ENCODE measurements at places on chromosomes 7 and 10.

DNA sequence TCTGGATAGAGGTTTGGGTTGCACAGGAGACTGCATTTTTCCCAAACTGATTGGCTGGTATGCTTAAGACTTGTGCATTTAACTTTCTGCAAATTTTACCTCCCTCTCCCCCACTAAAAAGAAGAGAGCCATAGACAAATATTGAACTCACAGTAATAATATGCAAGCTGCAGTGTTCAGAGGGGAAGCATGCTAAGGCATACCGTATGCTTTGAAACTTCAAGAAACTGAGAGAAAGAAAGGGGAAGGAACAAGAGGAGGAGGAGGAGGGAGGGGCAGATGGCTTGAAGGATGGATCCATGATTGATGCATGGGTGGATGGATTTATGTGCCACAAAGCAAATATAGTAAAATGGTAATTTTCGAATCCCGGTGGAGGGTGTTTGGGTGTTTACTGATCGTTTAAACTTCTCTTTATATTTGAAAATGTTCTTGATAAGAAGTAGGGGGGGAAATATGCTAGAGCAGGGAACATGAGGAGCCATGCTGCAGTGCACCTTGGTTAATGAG, 7.8 kb upstream of the KLF6 start:
- DNase-seq: no peak

GRCh38 chr7:141231018-141231792, 157.3 kb downstream of the TMEM178B start:
- DNase-seq: peak; percentile 22

- no peak for DNase-seq
Measured at GRCh38 chr10:5606864-5607263, 59.5 kb downstream of the ASB13 start.

DNA sequence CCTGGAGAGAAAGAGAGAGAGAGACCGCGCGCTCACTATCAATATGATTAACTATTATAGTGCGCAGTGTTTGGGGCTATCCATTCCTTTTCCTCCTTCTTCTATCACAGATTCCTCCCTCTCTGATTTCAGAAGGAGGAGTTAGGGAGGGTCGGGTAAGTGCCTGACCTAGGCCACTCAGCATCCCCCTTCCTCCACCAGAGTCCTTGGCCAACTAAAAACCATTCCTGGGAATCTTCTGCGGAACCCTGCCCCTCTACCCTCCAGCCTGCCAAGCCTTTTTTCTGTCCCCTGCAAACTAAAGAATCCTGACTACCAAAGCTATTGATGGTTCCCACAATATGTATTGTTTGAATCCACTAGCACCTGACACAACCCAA, 256.2 kb upstream of the NFE2L3 start:
- no peak for DNase-seq

DNA sequence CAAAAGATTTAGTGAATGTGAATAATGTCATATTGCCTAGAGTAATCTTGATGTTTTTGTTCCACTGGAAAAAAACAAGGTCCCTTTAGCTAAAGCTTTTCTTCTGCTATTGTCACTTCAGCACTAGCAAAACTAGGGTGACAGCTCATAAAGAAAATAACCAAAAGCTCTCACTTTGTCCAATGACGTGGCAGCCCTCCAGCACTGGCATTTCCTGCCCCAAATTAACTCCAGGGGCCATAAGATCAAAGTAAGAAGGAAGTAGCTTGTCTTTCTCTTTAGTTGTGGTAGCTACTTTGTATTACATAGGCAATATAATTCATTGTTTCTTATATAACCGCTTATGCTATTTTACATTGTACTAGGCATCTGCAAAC, 47.3 kb downstream of the LRRN3 start:
- peak; percentile 14 for DNase-seq

DNA sequence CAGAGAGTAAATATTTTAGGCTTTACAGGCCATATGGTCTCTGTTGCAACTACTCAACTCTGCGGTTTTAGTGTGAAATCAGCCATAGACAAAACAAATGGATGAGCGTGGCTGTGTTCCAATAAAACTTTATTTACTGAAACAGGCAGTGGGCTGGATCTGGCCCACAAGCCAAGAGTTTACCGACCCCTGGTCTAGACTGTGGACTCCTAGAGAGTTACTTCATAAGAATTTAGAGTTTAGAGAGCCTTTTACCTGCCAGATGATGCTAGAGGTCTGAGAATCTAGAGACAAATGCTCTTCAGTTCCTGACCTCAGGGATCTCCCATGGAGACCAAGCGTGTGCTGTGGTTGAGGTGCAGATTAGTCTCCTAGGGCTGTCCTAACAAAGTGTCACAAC, 174.8 kb downstream of the PTEN start:
- DNase-seq: no peak

DNA sequence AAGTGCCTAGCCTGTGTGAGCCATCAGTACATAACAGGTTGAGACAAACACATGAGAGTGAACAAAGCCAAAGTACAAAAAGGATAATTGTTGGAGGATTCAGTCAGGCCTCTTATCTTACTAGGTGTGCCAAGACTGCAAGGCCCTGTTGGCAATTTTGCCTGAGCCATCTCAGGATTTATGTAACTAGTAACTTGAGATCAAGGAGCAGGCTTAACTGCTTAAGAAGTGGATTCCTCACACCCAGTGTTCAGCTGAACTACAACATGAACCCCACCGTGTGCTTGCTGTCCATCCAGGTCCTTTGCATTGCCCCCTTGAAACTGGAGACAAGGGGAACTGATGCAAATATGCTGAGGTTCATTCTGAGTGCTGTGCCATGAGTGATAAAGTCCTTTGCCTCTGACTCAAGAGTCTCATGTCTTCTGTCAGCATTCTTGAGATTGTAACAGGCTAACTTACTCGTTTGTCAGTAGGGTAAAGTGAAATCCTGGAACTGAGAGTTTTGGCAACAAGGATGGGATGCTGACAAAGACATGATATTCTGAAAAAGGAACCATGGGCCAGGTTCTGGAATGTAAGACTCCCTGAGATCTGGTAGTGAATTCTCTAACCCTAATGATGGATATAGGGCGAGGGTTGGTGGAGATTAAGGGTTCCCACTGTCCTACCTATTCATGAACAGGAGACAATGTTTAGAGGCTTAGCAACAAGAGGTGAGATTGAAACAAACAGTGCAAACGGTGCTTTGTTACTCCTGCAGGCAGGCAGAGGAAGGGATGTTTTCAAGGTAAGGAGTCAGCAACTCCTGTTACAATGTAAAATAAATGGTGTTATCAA, 44.1 kb upstream of the GATAD1 start:
- DNase-seq: peak; percentile 29

DNA sequence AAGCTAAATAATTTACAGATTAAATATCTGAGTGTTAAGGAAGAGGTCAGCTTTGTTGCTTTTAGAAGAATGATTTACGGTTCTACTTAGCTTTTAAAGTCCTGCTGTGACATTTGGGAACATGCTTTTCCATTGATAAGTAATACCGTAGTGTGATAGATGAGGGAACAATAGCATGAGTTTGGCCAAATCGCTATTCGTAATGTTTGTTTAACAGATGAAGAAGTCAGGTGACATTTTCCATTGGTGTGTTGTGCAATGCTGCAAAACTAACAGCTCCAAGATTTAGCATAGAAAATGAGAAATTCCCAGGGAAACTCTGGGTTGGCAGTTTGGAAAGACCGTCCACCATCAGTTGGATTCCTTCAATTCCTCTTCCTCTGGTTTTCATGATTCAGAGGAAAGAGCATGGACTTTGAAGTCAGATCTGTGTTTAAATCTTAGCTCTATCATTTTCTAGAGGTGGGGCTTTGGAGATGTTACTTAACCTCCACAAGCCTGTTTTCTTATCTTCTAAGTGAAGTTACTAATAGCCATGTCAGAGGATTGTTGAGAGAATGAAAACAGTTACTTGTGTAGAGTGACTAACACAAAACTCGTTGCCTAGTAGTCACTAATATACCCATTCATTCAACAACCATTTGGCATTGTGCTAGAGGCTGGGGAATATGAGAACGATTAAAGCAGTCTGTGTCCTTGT, 140.4 kb upstream of the BMPER start:
- peak; percentile 51 for DNase-seq

DNA sequence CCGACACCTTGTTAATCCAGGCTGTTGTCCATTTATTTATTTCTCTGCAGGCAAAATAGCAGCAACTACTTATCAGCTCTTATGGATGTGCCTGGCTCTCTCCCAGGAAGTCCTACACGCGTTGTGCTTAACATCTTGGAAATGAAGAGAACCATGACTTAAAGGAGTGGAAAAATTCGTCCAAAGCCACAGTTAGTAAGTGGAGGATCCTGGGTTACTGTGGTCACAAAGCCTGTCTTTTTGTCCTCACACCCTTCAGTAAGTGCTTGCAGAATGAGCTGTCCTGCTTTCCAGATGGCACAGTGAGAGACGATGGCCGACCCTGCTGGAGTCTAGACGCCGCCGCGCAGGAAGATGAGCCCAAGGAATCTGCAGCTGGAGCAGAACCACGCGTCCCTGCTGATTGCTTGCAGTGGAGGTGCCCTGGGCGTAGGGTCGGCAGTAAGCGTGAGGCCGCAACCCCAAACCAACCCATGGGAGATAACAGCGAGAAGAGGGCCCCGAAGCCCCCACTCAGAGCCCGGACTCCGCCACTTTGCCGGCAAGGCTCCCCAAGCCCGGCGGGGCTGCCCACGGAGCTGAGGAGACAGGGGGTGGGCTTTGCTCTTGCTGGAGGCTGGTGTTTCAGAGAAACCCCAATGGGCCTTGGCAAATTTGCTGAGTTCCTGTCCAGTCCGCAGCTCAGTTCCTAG, 178.6 kb downstream of the CXCL12 start:
- no peak for DNase-seq

DNA sequence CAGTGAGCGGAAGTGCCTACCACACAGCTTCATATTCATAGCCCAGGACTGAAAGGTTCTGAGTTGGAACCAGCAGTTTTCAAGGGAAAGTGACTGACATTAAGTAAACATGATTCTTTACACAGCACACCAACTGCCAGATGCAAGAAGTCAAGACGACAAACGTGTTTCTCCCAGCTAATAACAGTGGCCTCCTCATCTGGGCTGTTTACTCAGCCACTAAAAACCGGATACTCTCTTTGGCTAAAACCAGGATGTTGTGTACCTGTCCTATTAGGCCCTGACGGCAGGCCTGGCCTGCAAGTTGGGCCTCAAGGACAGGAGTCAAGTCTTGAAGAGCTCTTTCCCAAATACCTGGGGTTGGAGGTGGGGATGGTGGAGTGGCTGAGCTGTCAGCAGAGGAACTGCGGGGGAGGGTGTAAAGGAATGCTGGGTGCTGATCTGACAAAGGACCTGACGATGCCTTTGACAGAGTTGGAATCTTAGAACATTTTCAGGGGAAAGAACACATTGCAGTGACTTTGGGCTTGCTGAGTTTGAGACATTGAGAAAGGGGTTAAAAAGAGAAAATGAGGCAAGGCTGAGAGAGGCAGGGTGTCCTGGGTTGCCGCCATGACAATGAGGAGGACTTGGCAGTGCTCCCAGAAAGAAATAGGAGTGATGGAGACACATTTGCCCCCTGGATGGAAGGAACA, 57.7 kb downstream of the STEAP1B start:
- DNase-seq: no peak

DNA sequence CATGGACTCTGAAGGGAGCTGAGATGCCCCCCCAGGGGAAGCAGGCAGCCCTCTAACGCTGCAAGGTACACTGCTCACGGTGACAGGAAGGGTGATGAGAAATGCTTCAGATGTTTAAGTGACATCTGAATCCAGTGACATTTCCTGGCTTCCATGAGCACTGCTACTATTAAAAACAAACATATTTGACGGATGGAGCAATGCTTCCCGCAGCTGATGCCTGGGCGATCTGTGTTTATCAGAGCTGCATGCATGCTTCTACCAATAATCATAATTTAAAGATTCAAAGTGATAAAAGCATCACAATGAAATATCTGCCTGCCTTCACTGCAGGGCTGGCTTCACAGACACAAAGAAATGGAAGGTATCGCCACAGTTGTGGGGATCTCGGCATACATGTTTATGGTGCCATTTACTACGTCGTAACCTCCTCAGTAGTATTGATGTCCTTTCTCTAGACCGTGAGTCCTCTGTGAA, 66.1 kb upstream of the AOAH start:
- no peak for DNase-seq

- no peak for DNase-seq
Measured at GRCh38 chr7:28126410-28127041, 54.1 kb downstream of the JAZF1 start.

- DNase-seq: no peak
Measured at GRCh38 chr10:49039409-49039808, 75.9 kb downstream of the VSTM4 start.

- DNase-seq: peak; percentile 18
Measured at GRCh38 chr7:41238851-41239331, 464.0 kb downstream of the INHBA start.

- DNase-seq: no peak
Measured at GRCh38 chr7:7017707-7018280, 164.6 kb upstream of the C1GALT1 start.

DNA sequence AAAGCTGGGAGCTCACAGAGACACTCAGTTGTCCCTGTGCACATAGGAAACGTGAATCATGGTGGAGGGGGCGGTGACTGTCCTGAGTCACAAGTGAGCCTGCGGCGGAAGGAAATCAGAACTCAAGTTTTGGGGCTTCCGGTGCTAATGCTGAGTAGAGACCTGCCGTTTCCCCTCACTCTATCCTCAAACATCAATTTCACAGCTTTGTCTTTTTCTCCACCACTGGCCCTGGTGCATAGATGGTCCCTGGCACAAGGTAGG, 21.9 kb downstream of the ADCYAP1R1 start:
- DNase-seq: peak; percentile 47

- DNase-seq: peak; percentile 2
Measured at GRCh38 chr10:97580421-97581367, 3.5 kb upstream of the HOGA1 start.

DNA sequence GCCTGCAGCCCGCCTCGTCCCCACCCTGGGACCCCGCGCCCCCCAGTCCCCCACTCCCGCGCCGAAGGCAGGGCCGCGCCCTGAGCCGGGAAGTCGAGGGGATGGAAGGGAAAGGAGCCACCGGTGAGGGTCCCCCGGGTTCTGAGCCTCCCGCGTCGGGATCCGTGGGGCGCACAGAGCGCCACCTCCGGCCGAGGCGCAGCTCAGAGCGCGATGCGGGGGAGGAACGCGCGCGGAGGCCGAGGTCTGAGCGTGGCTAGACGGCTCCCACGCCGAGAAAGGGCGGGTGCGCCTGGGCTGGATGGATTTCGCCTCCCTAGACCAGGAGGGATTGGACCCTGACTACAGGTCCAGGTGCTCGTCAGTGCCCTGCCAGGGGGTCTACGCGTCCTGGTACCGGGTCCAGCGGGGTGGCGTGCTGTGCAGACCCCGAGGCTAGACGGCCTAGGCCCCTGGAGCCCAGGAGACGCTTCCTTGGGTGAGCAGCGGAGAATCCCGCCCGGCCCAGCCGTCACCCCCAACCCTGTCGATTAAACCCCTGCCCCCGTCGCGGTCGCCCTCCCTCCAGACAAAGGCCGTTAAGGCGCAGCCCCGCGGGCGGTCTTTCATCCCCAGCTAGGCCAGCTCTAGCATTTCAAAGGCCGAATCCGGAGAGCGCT, 986 bp upstream of the PDGFA start:
- no peak for DNase-seq

DNA sequence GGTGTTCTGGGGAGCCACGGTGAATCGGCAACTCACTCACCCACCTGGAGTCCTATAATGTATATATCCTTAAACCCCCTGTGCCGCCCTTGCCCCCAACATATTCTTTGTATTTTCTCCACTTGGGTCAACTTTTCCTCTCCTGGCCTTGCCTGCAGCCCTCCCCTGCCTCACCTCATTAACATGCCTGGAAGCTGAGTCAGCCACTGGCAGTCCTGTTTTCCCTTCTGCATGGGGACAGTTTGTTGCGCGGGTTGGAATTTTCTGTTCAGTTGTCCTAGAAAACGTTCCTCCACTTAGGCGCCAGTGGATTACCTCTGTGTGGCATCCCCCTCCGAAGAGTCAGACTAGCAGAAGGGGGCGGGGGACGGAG, 97.4 kb downstream of the C10orf105 start:
- DNase-seq: peak; percentile 81

- peak; percentile 22 for DNase-seq
Measured at GRCh38 chr10:49135575-49136313, 1.9 kb upstream of the FAM170B start.

All from AG20443 (cell line).